ENCODE measurements at places on chromosomes 11 and 22. TPM values are rescaled to one million over a fixed set of nuclear protein-coding genes. Genes with fewer than 3 reads are reported as not detected.

- DNase-seq = no peak
Measured at GRCh38 chr11:8205566-8205965, 36.7 kb upstream of the RIC3 start.

MAP6 gene
- total RNA-seq = 8.4 TPM

GRCh38 chr22:37887584-37888378, 18.3 kb upstream of the MICALL1 start:
- no peak for DNase-seq

GAL3ST1 gene
- 4.0 TPM for total RNA-seq

DNA sequence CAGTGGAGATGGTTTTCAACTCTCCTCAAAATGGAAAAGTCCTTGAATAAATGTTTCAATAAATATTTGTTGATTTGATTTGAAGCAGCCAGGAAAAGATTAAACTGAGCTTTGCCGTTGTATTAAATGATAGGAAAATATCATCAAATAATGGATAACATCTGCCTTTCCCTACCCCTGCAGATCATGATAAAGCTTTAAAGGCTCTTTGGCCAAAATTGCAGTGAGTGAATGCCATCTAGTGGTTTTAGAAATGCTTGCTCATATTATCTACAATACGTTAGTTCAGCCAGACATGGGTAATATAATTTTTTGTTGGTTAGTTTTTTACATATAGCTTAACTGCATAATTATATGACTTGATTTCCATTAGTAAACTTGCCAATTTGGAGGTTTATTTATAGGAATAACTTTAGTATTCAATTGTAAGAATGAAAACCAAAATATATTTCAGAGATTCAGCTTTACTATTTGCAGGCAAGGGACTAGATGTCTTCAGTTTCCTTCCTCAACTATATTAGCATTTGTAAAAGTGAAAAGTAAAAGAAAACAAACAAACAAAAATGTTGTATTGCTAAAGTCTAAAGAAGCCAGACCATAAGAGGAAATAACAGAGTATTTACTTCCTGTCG, 159.2 kb downstream of the MSANTD4 start:
- no peak for DNase-seq

DNA sequence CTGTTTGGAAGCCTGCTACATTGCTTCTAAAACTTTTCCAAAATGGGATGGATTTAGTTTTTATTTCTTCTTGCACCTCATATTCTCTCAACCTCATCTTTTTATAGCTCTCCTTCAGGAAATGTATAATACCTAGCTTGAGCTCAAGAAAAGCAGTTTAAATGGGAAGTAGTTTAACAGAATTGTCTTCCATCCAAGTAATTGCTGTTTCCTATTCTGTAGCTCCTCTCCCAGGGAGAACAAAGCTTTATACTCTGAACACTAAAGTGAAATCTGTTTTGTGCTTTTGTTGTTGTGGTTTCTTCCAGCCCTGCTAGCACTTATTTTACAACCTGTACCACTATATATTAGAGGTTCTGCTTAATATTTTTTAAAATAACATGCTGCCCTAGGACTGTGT, 83.2 kb upstream of the HORMAD2 start:
- no peak for DNase-seq

DNA sequence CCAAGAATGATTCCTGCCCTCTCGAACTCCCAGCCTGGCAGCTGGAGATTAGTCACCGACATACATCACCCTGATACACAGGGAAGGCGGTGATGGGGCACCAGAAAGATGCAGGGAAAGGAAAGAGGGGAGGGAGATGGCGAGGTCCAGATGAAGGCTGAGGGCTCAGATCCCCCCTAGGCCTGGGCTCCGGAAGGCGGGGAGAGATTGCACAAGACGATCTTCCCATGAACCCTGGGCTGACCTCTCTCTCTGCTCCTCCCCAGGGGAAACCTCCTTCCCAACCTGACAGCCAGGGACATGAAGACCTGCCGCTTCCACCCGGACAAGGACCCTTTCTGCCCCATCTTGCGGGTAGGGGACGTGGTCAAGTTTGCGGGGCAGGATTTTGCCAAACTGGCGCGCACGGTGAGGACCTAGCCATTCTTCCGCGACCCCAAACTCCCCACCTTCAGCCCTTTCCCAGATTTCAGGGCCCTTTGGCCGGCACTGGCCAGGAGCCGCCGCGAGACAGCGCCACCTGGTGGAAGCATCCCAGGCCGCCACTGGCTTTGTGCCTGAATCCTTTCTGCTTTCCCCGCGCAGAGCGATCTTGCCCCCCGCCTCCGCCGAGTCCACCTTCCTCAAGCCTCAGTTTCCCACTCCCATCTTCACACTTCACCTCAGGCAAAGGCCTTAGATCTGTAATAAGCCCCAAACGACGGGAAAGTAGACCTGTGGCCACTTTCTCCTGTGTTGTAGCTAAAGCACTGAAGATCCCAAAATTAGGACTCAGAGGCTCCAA, 11.5 kb downstream of the P2RX3 start:
- DNase-seq = peak; percentile 67

NXPE2 gene
- 0.30 TPM for total RNA-seq

GRCh38 chr11:124454552-124454951, 9.1 kb upstream of the OR8B8 start:
- DNase-seq = no peak

GRCh38 chr11:88569342-88569741, 231.8 kb upstream of the CTSC start:
- no peak for DNase-seq

TMEM86A gene
- 5.9 TPM for total RNA-seq

IGLL1 gene
- total RNA-seq = not detected

DNA sequence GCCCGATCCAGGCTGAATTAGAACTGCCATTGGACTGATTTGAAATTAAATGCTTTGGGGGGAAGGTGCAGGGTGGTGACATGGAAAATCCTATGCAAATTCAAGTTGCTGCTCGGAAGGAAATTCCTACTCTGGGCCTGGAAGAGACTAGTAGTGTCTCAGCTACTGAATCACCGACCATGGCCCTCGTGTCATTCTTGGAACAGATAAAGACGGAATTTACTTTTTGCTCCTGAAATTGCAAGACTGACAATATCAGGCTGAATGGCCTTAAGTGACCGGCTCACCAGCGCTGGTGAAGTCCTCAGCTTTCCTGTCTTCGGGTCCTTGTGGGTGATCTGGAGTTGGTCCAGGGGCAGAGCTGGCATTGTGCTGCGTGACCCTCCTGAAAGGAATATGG, 6.1 kb downstream of the ASCC2 start:
- DNase-seq = no peak

GRCh38 chr11:115456019-115456418, 48.2 kb downstream of the CADM1 start:
- no peak for DNase-seq

DNA sequence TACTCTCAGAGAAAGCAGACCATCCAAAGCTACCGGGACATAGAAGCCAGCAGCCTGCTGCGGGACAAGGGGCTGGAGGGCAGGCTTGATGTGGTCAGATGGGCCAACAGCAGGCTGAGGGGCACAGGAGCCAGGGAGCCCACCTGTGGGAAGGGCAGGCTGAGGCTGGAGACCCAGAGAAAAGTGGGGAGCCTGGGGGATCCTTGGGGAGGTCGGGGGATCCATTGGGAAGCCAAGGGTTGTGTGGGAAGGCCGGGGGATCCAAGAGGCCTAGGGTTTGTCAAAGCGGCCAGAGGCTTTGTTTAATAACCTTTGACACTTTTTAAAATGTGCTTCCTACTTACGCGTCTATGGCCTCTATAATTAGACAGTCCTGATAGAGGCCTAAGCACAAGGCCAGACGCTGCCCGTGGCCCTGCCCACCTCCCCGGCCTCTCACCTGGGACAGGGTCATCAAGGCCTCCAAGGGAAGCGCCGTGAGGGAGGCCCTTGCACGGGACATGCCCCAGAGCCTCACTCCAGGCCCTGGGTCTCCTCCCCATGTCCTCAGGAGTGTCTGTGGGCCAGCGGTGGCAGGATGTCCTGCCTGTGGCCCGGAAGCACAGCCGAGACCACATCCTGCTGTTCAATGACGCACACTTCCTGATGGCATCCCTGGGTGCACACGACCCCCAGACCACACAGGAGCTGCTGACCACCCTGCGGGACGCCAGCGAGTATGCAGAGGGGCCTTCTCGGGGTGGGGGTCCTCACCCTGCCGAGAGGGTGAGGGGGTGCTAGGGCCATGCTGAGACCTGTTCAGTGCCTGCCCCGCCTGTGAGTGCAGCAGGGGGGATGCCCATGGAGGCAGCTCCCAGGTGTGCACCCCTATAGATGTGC, 8.6 kb upstream of the GTSE1 start:
- DNase-seq = peak; percentile 79

DNA sequence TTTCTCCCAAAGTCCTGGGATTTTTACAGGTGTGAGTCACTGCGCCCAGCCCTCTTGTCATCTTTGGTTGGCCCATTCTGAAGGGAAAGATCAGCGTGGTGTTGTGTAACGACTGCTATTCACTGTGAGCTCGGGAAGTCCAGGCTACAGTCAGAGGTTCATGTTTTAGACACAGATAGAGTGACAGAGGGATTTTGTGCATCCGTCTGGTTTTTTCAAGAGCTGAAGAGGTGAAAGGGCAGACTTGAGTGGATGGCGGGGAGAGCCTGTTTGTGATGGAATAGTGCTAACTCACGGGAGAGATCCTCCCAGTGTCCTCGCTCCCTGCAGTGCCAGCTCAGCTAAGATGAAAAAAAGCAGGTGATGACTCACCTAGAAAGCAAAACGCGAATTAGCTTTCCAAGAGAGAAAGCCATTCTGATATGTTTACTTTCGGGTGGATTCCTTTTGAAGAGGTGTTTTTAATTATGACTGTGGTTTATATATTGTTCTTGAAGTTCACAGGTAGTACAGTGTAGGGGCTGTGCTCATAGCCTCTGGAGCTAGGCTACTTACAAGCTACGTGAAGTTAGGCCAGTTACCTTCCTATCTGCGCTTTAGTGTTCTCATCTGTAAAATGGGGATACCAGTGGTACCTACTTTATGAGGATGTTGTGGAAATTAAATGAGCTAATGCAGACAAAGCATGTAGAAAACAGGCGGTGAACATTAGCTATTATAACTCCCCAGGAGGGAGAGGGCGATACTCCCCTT, 67.2 kb downstream of the C11orf91 start:
- DNase-seq = no peak

GRCh38 chr11:123704341-123704740, 37.1 kb downstream of the ZNF202 start:
- DNase-seq = no peak

- no peak for DNase-seq
Measured at GRCh38 chr11:14625586-14626205, 17.9 kb upstream of the PDE3B start.

ROM1 gene
- total RNA-seq = 4.3 TPM

- no peak for DNase-seq
Measured at GRCh38 chr11:67310246-67311050, 7.1 kb downstream of the SSH3 start.

ZFP91 gene
- total RNA-seq = 32.3 TPM

MAJIN gene
- total RNA-seq = not detected

DNA sequence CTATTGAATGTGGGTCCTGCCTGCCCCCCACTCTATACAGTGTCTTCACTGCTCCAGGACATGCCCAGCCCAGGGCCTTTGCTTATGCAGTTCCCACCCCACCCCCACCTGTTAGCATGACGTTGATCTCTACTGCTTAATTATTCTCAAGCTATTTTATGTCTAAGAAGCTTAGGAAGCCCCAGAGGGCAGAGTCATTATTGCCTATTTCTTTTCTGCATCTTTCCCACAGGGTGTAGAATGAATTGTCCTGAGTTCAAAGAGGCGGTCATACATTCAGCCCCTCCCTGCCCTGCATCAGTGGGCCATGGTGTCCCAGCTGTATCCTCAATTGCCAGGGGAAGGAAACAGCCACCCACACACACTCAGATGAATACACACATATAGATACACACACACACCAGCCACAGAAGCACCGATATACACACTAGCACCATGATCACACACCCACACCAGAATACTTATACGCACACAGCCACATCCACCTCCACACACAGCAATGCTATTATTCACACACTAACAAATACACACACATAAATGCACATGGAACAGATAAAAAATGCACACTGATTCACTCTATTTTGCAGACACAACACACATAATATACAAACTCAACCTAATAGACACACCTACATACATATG, 1.5 kb downstream of the PDE2A start:
- no peak for DNase-seq

DNA sequence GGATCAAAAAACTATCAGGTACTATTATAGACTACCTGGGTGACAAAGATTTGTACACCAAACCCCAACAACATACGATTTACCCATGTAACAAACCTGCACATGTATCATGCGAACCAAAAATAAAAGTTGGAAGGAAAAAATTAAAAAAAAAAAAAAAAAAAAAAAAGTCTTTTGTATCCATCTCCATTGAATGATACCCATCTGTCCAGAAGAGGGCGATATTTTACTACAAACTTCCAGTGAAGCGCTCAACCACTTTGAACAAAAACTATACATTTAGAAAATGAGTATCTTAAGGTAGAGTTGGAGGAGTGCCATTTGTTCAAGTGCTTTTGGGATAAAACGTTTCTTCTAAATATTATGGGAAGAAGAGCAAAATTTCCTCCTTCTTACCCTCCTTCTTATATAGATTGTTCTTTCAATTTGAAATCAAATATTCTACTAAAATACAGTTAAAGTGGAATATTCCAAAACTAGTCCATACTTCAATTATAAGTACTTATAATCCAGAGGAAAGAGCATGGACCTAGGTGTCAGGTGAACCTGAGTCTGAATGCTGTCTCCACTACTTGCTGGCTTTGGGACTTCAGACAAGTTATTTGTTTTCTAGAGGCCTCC, 23.3 kb downstream of the ARL14EP start:
- DNase-seq = no peak

POU2AF3 gene
- total RNA-seq = 3.3 TPM

GRCh38 chr11:27505781-27506180, 788 bp downstream of the LIN7C start:
- DNase-seq = no peak

DNA sequence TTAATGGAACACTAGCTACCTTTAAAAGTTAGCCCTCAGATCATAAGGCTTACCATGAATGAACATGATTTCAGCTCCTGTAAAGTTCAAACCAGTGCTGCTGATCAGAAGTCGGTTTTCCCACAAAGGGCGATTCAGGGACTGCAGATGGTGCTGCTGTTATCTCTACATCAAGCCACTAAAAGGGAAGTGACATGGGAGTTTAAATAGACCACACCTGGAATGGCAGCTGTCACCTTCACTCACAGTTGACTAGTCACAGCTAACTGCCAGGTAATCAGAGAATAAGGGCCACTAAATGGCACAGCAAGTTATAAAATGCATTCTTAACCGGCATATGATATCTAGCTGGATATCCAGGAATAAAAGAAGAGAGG, 581.1 kb upstream of the ARHGAP42 start:
- DNase-seq = no peak

DNA sequence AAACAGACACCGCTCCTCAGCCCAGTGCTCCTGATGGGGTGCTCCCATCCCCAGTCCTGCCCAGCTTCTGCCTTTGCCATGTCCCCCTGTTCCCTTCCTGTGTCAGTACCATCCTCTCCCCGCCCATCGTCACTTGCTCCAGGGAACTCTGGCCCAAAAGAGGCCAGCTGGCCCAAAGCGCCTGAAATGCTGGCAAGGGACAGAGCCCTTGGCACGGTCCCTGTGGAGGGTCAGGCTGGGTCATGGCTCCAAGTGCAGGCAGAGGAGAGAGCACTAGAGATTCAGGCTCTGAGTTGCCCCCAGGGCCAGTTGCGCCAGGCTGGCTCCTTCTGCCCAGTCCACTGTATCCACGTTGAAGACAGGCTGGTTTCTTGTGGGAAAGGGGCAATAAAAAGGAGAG, 8.4 kb upstream of the HDHD5 start:
- no peak for DNase-seq

Data from upper lobe of left lung (tissue), 6 donors.